NCI-H1048 (cell line): ENCODE measurements at places on chromosomes 11 and 22.

GRCh38 chr22:35131525-35132000, 65.6 kb downstream of the ISX start:
- no peak for DNase-seq

DNA sequence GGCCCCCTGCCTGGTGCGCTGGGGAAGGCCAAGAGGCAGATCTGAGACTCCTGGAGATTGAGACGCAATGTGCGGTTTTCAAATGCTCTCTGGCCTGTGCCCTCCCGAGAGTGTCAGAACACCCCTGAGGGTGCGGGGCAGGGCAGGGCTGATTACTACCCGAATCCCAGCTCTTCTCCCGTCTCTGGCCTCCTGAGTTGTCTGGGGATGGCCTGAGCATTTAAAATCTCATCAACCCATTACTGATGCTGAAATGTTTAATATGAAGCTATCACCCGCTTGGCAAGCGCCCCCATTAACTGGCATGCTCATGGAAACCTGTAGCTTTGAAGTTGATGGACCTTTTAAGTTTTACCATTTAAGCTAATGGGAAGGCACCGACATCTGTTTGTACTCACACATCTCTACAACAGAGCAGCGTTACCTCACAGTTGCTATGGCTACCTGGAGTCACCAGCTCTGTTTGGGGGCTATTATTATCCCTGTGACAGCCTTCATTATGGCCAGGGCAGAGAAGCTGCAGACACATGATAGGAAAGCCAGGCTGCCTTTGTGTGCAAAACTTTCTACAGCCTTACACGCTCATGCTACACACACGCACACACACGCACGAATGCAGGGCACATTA, 3.6 kb upstream of the MB start:
- DNase-seq, result no peak

DNA sequence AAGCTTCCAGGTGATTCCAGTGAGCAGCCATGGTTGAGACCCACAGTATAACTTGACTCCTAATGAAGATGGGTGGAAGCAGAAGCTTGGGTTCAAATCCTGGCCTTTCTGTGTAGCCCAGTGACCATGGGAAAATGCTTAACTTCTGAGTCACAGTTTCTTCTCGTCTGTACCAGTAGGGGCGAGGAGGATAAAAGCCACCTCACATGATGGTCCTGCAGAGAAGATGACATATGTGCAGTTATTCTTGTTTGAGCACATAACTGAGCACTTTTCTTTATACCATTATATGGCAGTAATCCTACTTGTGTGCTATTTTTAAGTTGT, 4.9 kb downstream of the TMEM109 start:
- DNase-seq, result no peak

DNA sequence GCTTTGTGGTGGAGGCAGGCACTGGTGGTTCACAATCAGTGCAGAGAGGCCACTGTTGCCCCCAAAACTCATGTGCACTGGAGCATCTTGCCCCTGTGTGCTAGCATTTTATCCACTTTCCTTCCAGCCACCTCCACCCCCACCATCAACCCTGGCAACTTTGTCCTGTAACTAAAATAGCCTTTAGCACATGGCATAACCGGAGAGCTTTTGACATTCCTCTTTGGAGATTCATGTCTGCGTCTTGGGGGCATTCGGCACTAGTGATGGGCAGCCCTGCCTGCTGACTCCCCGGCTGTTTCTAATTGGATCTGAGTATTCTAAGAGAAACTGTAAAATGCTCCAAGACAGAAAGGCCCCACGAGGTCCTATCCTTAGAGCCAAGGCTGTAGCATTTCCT, 15.8 kb downstream of the SHISA8 start:
- no peak for DNase-seq

DNA sequence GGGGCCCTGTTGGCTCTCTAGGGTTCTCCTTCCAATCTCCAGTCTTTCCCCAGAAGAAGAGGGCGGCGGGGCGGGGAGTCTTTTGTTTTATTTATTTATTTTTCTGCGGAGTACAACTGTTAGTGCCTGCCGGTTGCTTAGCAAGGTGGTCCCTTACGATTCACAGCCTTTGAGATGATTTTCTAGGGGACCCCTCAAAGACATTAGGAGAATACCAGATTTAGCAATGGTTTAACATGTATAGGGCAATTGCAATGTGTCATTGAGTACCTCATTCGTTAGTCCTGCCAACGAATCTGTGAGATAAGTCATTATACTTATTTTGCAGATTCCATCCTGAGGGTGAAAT, 307 bp upstream of the MRPL16 start:
- no peak for DNase-seq

DNA sequence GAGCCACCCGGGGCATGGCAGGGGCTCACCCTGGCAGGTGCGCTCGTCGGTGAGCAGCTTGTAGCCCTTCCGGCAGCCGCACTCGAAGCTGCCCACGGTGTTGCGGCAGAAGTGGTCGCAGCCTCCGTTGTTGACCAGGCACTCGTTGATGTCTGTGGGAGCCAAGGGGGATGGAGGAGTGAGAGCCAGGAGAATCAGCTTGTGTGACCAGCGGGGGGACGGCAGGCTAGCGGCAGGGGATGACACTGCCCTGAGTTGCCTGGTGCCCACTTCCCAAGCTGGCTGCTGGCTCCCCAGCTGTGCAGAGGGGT, 44.7 kb upstream of the TTLL12 start:
- no peak for DNase-seq

DNA sequence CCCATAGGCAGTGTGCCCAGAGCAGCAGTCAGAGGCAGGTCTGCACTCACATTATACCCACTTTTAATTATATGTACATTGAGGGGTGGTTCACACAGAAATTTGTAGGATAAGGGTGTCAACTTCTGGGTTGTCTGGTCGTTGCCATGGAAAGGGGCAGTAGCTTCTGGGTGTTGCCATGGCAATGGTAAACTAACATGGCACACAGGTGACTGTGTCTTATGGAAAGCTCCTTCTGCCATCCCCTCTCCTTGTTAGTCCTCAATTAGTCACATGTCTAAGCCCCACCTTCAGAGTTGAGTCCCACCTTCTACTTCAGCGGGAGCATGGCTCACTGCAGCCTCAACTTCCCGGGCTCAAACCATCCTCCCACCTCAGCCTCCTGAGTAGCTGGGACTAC, 56.3 kb upstream of the ATXN10 start:
- DNase-seq, result no peak

- DNase-seq, result no peak
Observed at GRCh38 chr11:3859373-3859881, 4.0 kb downstream of the STIM1 start.

- DNase-seq, result no peak
Observed at GRCh38 chr11:134512061-134512460, 100.0 kb upstream of the B3GAT1 start.

- DNase-seq, result no peak
Observed at GRCh38 chr22:48152164-48152775, 1389.8 kb downstream of the TBC1D22A start.

DNA sequence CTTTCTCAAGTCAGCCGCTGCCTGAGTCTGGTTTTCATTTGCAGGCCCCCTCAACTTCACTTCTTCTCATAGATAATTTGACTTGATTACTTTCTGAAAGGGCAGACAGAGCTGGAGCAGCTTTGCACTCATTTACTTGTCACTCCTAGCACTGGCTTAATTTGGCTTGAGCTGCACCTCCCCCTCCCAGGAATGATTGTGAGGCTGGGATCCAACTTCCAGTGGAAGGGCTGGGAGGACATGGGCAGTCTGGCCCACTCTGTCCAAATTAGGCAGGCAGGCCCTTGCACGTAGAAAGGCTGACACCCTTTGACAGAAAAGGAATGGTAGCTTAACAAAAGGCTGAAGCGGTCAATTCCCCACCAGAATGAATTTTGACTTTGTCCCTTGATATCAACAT, 453.9 kb downstream of the ETS1 start:
- DNase-seq, result no peak

DNA sequence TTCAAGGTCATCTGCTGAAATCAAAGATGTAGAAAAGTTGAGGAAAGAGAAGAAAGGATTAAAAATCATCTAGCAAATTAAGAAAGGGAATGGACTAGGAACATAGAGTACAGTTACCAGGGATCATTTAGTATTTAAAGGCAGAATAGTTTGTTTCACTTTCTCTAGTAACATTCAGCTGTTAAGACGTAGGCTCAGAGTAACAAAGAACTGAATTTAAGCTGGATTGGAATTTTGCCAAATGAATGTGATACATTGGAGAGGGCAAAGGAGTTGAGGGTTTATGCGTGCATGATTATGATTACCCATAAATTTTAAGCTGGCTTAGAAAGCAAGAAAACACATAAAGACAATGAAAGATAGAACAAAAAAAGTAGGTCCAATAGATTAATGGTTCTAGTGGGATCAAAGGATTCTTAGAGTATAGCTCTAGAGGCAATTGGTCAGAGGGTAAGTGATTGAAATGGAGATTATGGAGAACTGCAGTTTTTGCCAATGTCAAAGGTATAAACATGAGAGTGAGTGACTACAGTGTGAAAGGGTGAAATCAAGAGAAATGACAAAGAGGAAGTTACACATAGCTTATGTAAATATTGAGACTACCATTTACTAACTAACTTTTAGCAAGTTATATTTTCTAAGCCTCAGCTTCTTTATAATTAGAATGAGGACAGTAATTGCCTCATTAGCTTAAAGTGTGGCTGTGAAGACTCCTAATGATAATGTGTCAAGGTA, 190.0 kb downstream of the GRIA4 start:
- no peak for DNase-seq

- no peak for DNase-seq
Observed at GRCh38 chr11:103601225-103601846, 435.1 kb upstream of the DDI1 start.

DNA sequence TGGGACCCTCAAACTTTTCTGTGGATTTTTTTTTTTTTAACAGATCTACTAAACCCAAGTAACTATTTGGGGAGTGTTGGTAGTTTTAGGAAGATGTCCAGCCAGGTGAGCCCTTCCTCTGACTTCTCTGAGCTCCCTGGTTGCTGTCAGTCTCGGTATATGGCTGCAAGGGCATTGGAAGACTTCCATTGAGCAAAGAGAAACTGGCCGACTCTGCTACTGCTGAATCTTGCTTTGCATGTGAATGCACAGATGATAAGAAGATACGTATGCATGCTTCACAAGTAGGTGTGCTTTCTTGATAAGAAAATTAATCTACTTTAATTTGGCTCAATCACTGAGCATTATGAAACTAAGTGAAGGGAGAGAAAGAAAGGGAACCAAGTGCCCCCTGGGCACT, 51.1 kb downstream of the BARX2 start:
- no peak for DNase-seq

- DNase-seq, result no peak
Observed at GRCh38 chr11:45796461-45796861, 8.5 kb upstream of the SLC35C1 start.

DNA sequence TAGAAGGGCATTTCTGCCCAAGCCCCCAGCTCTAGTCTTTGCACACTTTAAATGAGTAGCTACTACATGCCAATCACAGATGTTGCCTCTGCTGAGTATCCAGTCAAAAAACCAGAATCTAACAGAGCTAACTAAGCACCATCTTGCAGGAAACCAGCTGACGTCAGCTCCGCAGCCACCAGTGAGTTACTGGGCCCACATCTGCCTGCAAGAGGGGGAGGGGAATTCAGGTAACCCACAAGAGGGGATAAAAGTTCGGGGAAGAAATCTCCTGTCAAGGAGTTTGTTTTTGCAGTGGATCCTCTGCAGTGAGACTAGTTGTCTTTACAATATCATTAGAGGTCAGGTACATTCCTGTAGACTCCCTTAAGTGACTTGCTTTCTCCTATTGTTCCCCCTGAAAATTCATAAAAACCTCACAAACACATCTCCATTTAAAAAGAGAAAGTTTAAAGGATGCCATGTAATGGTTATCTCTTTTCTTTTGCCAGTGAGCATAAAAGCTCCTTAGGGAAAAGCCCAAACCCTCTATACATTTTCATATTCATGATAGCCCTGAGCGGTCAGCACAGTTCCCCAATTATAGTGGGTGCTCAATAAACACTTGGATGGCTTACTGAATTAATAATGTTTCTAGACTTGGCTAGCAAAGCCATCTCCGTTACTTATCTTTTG, 9.3 kb downstream of the CD44 start:
- DNase-seq, result no peak

DNA sequence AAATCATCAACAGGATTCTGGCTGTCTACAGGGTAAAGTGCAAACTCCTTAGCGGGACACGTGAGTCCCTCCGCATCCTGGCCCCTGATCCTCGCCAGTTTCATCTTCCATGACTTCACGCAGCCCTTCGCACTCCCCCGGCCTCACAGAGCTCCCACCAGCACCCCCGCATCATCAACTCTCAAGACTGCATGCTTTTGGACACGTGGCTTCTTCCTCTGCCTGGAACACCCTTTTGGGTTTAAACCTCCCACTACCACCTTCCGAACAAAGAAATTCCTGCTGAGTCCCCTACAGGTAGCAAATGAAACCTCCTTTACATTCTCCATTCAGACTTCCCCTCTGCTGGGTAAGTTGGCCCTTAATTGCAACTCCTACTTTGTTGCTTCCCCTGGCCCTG, 12.6 kb upstream of the EIF3M start:
- no peak for DNase-seq

- DNase-seq, result peak; percentile 45
Observed at GRCh38 chr11:65575568-65576231, at the start of gene EHBP1L1. Gene EHBP1L1 (plus strand): TSS chr11:65576053. CDS start chr11:65576303, 250 bp downstream.

DNA sequence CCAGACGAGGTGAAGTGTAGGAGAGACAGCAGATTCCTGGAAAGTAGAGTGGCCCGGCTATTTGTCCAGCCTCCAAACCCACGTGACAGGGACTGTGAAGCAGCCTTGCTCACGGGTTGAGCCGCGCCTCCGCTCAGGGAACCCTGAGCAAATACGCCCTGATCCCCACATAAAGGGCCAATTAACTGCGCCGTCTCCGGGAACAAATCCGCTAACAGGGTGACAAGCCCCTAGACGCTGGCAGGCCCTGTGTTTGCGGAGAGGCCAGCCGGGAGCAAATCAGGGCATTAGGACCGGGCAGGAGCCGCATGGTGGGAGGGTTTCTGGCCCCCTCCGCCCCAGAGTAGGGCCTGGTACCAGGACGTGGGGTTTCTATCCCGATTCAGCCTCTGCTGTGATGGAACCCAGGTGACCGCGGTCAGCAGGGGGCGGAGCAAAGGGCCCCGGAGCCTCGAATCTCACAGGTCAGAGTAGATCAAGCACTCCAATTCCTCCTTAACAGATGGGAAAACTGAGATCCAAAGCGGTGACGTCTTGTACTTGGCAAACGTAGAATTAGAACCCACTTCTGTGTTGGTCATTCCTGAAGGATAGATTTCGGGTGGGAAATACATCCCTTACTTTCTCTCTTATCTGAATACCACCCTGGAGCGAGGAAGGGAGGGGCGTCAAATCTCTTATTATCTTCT, 2.0 kb upstream of the ROBO3 start:
- no peak for DNase-seq

GRCh38 chr11:122344215-122344614, 228.2 kb upstream of the BLID start:
- DNase-seq, result no peak

- DNase-seq, result no peak
Observed at GRCh38 chr11:63719987-63720386, 38.7 kb downstream of the RTN3 start.

DNA sequence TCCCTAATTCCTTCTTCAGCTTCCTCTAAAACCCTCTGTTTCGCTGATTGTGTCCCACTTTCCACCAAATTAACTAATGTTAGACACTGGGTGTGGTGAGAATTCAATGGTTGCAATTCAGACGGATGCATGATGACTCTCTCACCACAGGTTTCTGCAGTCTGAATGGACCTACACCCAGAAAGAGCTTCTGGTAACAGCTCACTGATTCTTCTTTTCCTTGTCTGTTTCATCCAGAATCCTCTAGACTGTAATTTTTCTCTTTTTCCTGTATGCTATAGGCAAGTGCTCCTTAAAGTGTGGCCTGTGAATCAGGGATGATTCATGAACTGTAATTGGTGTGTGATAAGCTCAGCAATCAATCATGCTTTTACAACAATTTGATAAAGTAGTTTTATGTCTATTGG, 18.1 kb downstream of the MMP10 start:
- no peak for DNase-seq

- DNase-seq, result no peak
Observed at GRCh38 chr11:56543157-56543556, at the start of gene OR5M11. Gene OR5M11 (minus strand): TSS chr11:56543257. CDS start chr11:56543257, 0 bp downstream.
